ENCODE measurements at places on chromosomes 3 and 15.

DNA sequence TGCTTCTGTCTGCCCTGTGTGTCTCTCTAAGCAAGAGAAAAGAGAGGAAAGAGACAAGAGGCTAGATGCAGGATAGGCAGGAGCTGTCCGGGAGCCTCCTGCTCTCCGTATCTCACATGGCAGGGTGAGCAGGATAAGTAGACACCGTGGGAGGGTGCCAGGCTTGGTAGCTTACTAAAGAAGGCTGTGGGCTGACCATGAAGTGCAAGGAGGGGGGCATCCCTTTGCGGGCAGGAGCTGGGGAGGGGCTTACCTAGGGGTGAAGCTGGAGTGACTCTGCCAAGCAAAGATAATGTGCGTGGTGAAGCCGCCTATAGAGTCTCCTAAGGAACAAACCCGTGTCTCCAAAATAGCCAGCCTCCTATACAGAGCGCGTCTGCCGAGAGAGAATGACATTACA lies 33.7 kb upstream of the TMC3 start:
- DNase-seq = no peak

DNA sequence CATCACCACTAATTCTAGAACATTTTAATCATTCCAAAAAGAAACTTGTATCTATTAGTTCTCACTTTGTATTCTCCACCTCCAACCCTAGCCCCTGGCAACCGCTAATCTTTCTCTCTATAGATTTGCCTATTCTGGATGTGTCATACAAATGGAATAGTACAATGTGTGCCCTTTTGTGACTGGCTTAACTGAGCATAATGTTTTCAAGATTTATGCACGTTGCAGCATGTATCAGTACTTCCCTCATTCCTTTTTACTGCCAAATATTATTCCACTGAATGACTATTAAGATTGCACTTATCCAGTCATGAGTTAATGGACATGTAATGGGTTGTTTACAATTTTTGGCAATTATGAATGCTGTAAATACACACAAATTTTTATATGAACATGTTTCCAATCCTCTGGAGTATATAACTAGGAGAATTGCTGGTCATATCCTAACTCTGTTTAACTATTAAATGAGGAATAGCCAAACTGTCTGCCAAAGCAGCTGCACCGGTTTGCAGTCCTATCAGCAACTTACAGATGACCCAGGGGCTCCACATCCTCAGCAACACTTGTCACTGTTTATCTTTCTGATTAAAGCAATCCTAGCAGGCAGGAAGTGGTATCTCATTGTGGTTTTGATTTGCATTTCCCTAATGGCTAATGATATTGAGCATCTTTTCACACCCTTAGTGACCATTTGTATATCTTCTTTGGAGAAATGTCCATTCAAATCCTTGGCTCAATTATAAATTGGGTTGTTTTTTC lies 42.9 kb downstream of the DCUN1D1 start:
- no peak for DNase-seq

DNA sequence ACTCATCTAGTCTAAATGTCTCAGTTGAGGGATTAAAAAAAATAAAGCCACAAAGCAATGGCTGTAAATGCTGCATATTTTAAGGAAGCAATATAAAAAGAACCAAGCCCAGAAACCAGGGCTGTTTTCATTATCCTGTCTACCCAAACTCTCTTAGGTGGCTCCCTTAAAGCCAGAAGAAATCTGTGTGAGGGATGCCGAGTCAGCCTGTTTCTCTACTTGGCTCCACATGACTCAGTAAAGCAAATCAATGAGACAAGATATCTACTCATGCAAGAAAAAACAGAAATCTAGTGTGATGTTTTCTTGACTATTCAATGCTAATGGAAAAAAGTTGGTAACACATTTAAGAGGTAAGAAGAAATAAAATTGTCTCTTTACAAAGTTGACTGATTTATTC lies 296.2 kb downstream of the ZBTB20 start:
- peak; percentile 10 for DNase-seq

DNA sequence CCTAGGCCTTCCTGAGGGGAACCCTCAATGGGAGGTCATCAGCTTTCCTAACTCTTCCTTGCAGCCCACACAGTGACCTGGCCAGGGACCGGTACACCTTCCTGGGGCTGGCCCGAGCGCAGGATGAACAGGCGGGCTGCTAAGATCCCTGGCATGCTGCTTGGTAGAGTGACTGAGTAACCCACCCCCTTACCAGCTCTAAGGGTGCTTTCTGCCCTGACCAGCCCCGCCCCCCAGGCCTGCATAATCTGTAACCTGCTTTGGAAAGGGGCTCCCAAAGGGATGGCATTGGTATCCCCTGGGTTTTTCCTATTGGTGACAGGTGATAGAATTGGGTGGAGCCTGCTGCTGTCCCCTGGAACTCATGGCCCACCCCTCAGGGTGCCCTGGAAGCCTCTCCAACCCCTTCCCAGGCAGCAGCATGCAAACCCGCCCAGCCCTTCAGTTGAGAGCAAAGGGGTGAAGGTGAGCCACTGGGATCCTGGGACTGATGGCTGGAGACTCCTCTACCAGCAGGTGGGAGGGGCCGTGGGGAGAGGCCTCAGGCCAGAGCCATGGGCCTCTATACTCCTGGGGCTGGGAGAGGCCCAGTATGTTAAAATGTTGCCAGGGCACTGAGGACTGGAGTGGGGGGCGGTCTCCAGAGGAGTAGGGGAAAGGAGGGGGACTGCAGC lies 11.1 kb upstream of the KIF7 start:
- DNase-seq = no peak

DNA sequence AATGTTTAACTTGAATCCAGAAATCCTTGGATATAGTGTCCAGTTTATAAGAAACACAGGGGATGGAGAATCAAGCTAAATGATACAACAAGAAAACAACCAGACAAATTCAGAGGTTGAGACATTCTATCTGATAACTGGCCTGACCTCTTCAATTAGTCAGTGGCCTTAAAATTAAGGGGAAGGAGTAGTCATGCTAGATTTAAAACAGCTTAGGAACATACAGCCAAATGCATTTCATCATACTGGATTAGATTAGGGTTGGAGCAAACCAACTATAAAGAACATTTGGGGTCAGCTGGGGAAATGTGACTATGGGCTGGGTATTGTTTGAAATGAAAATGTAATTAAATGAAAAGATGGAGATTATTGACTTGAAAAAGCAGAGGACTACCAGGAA lies 53.3 kb downstream of the PPARG start:
- DNase-seq = no peak

- DNase-seq = no peak
Observed at GRCh38 chr15:64351265-64351664, 4.7 kb downstream of the CSNK1G1 start.

DNA sequence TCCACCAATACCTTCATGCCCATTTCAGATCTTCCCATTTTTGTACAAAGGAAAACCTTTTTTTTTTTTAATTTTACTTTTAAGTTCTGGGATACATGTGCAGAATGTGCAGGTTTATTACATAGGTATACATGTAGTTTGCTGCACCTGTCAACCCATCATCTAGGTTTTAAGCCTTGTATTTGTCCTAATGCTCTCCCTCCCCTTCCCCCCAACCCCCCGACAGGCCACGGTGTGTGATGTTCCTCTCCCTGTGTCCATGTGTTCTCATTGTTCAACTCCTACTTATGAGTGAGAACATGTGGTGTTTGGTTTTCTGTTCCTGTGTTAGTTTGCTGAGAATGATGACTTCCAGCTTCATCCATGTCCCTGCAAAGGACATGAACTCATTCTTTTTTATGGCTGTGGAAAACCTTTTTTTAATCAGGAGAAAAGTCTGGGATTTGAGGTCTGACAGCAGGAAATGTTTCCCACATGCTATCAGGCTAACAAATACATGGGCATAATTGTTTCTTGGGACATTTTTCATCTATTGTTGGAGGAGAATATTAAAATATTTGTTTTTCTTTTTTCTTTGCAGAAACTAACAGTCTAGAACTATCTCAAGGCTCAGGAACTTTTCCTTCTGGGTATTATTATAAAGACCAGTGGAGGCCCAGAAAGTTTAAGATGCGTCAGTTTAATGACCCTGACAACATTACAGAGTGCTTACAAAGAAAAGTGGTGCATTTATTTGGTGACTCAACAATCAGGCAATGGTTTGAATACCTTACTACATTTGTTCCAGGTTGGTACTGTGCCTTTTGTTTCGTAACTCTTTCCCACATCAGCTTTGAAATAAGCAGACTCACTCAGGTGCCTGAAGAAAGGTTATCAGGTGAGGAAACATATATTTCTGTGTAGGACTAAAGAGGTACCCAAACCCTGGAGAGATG lies 32.8 kb upstream of the NFKBIZ start:
- no peak for DNase-seq

GRCh38 chr3:138105598-138105997 lies 9.8 kb downstream of the DZIP1L start:
- no peak for DNase-seq

DNA sequence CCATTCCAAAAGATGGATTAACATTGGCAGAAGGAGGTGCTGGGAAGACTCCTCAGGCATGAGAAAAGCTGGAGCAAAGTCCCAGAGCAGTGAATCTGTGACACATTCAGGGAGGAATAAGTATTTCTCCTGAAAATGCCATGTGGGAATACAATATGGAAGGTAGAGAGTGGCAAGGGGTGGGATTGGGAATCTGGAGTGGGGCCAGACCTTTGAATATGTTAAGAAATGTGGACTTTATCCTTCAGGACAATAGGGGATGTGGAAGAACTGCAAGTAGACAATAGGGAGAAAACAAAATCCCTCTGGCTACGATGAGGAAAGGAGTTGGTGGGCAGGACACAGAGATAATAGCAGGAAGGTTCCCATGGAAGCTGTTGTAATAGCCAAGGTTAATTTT lies 305.6 kb upstream of the TGFBR2 start:
- no peak for DNase-seq

DNA sequence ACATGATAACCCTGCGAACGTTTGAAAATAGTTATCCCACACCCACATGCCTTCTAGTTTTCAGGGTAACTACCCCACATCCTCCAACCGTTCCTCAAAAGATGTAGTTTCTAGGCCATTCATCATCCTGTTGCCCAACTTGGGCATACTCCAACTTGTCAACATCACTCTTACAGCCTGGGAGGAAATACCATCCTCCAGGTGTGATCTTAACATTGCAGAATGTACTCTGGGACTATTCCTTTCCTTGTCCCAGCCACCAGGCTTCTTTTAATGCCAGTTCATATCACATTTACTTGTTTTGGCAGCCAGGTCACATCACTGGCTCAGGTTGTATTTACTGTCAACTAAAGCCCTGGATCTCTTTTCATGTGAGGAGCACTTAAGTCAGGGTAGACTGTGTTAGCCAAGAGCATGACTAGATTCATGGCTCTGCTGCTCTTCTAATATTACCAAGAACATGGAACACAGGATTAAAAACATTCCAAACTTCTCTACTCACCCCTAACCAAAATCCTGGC lies 4.0 kb upstream of the DENND6A start:
- no peak for DNase-seq

DNA sequence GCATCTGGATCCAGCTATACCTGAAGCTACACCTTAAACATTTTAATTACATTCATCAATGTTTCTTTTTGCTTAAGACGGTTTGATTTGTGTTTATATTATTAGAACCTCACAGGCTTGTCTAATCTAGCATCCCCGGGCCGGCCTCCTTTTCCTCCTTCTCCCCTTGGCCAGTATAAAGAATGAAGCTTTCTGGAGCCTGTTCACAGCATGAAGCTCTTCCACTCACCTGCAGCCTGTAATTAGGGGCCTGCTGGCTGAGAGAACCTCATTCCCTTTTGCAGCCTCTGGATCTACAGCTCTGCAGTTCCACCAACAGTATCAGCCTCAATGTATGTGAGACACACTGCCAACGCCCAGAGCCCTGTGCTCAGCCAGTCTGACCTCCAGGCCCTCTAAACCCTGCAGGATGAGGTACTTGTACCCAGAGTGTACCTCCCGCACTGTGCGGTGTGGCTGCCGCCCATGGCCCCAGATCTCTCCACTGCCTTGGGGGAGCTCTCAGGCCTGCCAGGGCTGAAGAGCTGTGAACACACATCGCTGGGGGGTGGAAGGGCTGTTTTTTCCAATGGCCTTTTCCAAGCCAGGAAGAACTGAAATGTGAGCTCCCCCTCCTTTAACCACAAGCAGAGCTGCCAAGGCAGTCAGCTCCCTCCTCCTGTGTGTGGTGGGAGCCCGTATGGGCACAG lies 114.7 kb upstream of the ALDH1A3 start:
- no peak for DNase-seq

DNA sequence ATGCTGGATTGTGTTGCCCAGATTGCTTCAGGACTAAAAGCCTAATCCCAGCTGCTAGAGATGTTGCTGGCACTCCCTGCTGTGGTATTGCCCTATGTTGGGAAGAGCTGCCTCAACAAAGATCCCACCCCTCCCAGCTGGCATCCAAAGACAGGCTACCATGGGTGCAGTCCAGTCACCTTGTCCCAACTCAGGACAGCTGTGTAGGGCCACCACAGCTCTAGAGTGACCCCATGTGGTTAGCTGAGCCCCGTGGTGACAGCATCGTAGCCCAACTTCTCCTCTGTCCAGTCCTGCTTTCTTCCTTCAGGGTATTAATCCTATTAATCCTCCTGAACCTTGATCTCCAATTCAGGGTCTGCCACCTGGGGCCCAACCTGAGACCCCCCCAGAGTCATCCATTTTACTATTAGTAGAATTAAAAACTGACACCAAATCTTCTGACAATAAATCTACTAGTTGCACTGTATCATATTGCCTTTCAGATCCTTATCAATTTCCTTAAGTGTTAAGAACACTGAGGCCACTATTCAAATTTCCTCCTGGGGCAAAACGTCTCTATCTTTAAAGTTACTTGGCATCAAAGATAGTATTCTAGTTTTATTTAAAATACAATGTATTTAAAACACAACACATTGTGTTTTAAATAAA lies 83.5 kb downstream of the AQP9 start:
- DNase-seq = peak; percentile 66

DNA sequence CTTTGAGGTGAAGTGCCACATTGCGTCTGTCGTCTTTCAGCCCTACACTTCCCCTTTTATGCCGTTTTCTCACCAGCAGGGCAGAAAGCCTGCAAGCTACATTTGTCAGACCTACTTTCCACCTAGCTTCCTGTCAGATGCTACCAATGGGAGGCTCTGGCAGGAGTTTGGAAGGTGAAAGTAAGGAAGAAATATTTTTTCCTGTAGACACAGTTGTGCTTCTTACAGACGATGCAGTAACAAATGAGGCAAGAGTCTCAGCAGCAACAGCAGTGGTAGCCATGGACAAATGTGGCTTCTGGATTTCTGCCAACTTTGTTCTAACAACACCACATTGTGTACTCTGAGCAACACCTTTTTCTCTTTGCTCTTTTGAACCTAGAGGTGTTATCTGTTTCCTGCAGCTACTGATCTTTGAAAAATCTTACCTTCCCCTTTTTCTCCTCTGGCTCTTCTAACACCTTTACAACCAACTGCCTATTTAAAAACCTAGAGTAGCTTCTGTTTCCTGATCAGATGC lies 70.6 kb upstream of the STT3B start:
- DNase-seq = no peak

DNA sequence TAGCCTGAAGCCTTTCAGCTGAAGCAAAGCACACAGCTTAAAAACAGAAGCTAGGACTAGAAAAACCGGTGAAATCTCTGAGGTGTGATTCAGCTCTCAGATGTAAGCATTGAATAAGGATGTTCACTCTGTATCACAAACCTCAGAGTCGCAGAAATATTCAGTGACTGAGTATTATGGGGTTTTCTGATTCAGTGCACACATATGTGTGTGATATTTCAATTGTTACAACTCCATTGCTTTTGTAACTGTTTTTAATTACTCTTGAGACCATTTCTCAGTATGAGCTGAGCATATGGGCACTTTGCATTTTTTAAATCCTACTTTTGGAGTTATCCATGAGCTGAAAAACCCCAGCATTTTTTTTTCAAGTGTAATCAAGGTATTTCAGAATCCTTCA lies 868.8 kb downstream of the NTRK3 start:
- no peak for DNase-seq

GRCh38 chr15:95557226-95558046 lies 773.1 kb upstream of the NR2F2 start:
- peak; percentile 55 for DNase-seq

GRCh38 chr3:56681984-56682461 lies 1.0 kb downstream of the TASOR start:
- DNase-seq = no peak

Measured in SK-MEL-5 (cell line).